ENCODE measurements at places on chromosomes 3 and 15. TPM values are rescaled to one million over a fixed set of nuclear protein-coding genes. Genes with fewer than 3 reads are reported as not detected.

DNA sequence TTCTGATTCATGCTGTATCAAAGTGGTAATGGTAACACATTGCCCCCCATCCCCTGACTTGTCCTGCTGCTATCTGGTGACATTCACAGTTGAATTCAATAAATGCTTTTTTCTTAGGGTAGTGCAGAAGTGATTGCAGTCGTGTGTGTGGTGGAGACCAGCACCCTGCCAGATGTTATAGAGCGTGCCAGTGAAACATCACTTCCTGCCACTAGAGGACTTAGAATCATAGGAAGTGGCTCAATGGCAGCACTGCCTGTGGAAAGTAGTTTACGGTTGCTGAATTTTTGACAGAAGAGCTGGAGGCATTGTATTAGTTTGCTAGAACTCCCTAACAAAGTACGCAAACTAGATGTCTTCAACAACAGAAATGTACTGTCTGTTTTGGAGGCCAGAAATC is 37.4 kb upstream of the P2RY12 start:
- no peak for DNase-seq

- DNase-seq, result no peak
Observed at GRCh38 chr3:133860519-133860918, 35.2 kb downstream of the RAB6B start.

DNA sequence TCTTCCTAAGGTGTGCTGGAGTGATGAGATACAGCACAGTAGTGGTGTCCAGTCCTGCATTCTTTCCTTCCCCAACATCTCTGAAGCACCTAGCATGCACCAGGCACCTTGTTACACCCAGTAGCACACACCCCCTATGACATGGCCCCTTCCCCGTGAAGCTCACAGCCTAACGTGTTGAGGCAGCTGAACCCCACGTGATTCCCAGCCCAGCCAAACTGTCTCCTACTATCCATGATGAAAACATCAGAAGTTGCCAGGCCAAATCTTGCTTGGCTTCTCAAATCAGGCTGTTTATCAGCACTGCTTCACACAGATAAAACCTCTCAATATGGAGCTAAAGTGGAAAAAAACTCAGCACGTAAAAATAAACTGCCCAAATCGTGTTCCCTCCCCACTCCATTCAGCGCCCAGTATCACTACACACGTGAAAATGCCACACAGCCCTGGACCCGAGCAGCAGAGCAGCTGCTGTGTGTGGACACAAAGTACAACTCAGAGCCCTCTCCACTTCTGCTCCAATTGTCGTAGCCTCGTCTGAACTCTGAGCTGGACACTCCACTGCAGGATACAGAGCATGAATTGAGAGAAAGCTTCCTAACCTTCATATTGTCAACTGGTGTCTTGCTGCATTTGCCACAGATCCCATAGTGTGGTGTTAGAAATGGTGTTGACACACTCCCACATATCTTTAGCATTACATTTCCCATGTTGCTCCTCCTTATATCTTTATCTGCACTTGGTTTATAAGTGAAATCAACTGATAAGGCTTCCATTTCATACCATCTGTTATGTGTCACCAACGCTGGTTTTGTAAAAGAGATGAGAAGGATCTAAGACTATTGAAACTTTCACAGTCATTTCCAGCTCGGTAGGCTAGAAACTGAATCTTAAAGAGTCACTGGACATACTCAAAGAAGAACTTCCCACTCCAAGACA is 279.8 kb downstream of the RORA start:
- no peak for DNase-seq

The NFKBIZ gene
- 48.9 TPM for total RNA-seq

- DNase-seq, result no peak
Observed at GRCh38 chr3:187551416-187551815, 118.8 kb downstream of the SST start.

DNA sequence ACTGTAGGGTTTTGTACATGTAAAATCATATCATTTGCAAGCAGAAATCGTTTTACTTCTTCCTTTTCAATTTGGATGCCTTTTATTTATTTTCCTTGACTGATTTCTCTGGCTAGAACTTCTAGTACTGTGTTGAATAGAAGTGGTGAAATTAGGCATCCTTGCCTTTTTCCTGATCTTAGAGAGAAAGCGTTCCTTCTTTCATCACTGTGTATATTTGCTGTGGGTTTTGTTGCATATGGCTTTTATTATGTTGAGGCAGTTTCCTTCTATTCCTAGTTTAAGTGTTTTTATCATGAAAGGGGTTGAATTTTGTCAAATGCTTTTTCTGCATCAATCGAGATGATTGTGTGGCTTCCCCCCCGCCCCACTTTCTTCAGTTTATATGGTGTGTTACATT is 140.9 kb downstream of the ATG7 start:
- DNase-seq, result no peak

Measured in MCF 10A (cell line).